ENCODE measurements at places on chromosomes 1 and 21.

- no peak for DNase-seq
Measured at GRCh38 chr1:204920511-204920910, 49.8 kb downstream of the NFASC start.

GRCh38 chr1:72516826-72517225 is 234.5 kb upstream of the NEGR1 start:
- no peak for DNase-seq

DNA sequence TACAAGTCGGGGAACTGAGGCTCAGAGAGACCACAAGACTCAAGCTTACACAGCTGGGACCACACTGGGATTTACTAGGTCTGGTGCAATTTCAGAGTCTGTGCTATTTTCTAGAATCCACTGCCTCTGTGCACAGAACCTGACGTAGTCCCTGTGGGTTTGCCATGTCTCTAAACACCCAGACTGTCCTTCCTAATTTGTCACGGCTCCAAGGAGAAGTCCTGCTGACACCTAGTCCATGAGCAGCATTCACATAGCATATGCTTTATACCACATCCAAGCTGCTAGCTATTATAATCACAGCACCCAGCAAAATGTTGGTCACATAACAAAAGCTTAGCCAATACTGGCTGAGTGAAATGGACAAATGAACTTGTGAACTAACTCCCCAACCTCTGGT is 79.0 kb upstream of the HMGB4 start:
- no peak for DNase-seq

DNA sequence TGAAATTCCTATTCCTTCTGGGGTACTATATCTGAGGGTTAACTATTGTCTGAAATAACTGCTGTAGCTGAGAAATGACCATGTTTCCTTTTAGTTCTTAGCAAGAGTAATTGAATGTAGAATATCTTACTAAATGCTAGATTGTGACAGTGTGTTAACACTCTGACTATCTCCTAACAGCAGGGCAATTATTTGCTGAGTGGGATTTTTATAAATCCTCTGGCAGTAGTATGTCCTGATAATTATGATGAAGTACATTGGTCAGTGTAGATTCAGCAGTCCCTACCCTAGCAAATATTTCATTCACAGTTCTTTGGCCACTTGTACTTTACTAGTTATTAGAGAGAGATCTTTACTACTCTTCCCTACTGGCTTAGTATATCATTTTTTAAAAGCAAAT is 138.6 kb downstream of the SPATA17 start:
- DNase-seq = no peak

DNA sequence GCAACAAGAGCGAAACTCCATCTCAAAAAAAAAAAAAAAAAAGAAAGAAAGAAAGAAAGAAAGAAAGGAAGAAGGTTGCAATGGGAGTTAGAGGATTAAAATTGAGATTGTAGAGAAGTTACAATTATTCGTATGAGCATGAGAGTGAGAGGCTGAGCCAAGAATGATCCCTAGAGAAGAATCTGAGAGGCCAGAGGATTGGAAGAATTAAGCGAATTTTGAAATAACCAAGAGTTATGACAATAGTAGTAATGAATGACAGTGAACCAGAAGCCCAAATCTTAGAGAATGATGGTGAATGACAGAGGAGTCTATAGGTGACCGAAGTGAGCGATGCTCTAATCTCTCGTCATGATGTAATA is 369 bp upstream of the ZYG11B start:
- no peak for DNase-seq

DNA sequence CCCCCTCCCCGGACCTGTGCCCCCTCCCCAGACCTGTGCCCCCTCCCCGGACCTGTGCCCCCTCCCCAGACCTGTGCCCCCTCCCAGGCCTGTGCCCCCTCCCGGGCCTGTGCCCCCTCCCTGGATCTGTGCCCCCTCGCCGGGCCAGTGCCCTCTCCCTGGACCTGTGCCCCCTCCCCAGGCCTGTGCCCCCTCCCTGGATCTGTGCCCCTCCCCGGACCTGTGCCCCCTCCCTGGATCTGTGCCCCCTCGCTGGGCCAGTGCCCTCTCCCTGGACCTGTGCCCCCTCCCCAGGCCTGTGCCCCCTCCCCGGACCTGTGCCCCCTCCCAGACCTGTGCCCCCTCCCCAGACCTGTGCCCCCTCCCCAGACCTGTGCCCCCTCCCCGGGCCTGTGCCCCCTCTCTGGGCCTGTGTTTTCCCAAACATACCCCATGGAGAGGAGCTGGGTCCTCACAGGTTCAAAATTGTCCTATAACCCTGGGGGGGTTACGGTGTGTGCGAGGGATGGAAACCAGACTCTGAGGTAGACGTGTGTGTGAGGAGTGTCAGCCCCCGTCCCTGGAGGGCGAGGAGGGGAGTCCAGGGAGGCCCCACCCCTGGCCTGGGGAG is 47.6 kb upstream of the POFUT2 start:
- DNase-seq = no peak

- DNase-seq = no peak
Measured at GRCh38 chr1:180923021-180923841, 10.5 kb downstream of the KIAA1614 start.
